ENCODE measurements at places on chromosomes 7 and 10. TPM values are rescaled to one million over a fixed set of nuclear protein-coding genes. Genes with fewer than 3 reads are reported as not detected.

Gene FEZF1
- total RNA-seq = not detected

Gene LRRD1
- total RNA-seq = not detected

Gene GJD4
- not detected for total RNA-seq

Gene SERPINE1
- 4.3 TPM for total RNA-seq

Gene IFT22
- 25.5 TPM for total RNA-seq

Gene CHN2
- total RNA-seq = 34.2 TPM

Gene PDE6C
- not detected for total RNA-seq

All from ureter (tissue), 1 donor.